ENCODE measurements at places on chromosomes 7 and 10. TPM values are rescaled to one million over a fixed set of nuclear protein-coding genes. Genes with fewer than 3 reads are reported as not detected.
A peak's percentile ranks its signal among the peaks of the same experiment; 100 is the strongest.

DNA sequence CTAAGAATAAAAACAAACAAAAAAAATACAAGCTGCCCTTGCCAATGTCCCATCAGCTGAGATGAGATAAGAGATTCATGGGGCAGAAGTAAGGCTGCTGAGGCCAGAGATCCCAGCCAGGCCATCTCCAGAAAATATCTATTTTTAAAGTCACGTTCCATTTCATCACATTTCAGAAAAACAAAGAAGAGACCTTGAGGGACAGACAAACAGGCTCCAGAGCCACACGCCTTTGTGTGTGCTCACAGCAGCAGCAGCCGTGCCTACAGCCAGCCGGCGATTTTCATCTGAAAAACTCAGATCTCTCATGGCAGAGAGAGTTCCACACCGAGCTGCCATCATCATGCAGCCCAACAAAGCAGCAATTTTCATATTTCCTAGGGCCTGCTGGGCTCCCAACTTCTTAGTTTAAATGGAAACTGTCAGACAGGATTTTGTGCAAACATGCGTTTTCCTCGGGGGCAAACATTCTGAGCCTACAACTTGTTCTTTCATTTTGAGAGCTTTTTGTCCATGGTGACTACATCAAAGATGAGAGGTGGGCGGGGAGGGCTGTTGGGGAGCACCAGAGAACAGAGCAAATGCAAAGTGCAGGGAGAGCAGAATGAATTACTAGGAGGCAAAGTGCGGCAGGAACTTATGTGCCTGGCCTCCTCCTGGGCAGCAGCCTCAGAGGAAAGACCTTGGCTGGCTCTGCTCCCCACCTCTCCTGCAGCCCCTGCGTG is 38.8 kb downstream of the DLG5 start:
- H3K4me3 ChIP-seq = peak overlapping the region; percentile 30
- peaks cover 31% of the 10 kb centered on the region for H3K4me1 ChIP-seq
- H3K27ac ChIP-seq = peak overlapping the region; percentile 53
- H3K36me3 ChIP-seq = no peaks in the 10 kb centered on the region

- H3K27ac ChIP-seq = no peak overlapping the region
- peaks cover 1% of the 10 kb centered on the region for H3K27me3 ChIP-seq
- no peak for DNase-seq
- peaks cover 16% of the 10 kb centered on the region for H3K4me1 ChIP-seq
- no peaks in the 10 kb centered on the region for H3K36me3 ChIP-seq
Observed at GRCh38 chr7:129089521-129090212, 34.8 kb upstream of the TNPO3 start.

DNA sequence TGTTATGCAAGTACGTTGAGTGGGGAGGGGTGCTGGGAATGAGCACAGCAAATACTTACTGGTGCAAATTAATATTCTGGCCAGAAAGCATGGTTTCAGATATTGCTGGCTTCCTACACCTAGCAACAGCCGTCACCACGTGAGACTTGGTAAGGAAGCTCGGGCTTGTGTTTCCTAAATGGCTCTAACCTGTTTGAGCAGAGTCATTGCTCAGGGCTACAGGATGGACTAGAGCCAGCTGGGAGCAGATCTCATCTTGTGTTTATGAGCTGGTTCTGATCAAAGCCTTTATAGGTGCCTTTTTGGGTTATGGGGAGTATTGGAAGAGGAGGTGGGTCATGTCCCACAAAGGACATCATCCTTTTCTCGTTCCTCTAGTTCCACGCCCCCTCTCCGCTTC is 200.3 kb downstream of the BUB3 start:
- H3K27ac ChIP-seq = no peak overlapping the region
- no peaks in the 10 kb centered on the region for H3K36me3 ChIP-seq
- H3K4me3 ChIP-seq = no peak overlapping the region
- H3K4me1 ChIP-seq = no peaks in the 10 kb centered on the region
- no peaks in the 10 kb centered on the region for H3K27me3 ChIP-seq

The COL13A1 gene
- 9.2 TPM for total RNA-seq

- H3K4me1 ChIP-seq = peaks cover 23% of the 10 kb centered on the region
- H3K27me3 ChIP-seq = no peaks in the 10 kb centered on the region
- peak overlapping the region; percentile 44 for H3K27ac ChIP-seq
Observed at GRCh38 chr7:30183749-30184369, 49.1 kb downstream of the MTURN start.
